ENCODE measurements at places on chromosomes 5 and 9.

DNA sequence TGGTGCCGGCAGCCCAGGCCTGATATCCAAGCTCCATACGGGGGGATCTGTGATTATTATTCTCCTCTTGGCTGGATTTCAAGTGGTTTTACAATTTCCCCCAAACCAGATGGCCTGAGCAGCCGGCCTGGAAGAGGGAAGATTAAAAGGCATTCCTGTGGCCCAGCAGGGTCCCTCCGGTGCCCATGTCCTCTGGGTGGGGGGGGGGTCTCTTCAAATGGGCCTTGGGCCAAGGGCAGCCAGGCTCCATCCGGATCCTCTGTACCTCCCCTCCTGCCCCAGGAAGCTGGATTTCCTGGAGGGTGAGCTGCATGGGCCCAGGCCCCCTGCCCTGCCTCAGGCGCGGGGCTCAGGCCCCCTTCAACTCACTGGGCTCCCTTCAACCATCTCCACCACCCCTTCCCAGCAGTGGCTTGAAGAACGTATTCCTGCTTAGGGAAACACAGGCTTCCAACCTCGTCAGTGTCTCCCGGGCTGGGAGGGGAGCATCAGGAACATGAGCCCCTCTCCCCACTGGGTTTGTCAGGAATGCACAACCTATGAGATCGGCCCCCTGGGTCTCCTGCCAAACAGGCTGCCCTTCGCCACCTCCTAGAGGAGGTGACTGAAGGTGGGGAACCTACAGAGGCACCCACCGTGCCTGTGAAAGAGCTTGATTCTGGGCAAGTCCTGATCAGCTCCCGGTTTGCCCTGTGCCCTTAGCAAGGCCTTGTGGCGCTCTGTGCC is 62.9 kb upstream of the ORM1 start:
- no peak for DNase-seq

DNA sequence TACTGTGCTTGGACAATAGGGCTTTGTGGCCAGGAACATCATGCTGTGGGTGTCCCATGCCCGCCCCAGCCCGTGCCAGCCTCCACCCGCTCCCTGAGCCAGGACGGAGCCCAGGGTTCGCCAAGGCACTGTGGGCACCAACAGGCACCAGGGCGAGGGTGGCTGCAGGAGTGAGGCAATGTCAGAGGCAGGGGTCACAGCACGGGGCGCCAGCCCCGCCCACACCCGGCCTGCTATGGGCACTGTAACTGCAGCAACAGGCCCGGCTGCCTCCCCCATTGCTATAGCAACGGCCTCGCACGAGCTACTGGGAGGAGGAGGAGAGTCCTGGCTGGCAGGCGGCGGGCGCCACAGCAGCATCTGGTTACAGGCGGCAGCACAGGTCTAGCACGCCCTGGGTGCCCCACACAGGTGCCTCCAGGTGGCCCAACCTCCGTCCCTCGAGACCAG is 2.5 kb downstream of the ABCA2 start:
- DNase-seq = no peak

GRCh38 chr5:145130996-145131395 is 704.1 kb downstream of the PRELID2 start:
- no peak for DNase-seq

GRCh38 chr9:79247021-79247420 is 324.7 kb upstream of the TLE4 start:
- DNase-seq = no peak

DNA sequence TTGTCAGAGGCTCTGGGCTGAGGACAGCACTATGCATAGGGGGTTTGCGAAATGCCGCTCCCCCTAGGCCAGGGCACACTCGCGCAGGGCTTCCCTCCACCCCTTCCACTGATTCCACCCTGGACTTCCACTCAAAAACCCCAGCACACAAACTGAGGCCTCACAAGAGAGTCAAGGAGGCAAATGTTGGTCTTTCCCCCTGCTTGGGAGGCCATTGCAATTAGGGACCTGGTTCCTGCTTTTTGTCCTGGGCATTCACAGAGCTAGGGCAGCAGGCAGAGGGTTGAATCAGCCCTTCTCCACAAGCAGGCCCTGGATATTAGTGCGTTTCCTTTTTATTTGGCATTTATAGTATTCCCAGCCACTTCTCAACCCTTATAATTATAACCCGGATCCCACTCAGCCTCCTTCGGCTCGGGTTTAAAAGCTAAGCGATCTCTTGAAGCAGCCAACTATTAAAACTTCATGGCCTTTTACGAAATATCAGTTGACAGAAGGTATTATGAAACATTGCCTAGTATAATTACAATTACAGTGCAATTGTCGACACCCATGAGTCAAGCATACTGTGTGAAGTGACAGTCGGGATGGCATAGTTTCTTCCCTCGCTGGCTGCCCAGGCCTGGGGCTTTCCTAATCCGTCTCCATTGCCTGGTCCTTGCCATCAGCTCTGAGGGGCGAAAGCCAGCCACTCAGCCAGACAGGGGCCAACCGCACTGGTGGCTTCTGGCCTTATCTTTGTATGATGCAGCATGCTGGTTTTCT is 285.5 kb upstream of the MAP3K1 start:
- no peak for DNase-seq

DNA sequence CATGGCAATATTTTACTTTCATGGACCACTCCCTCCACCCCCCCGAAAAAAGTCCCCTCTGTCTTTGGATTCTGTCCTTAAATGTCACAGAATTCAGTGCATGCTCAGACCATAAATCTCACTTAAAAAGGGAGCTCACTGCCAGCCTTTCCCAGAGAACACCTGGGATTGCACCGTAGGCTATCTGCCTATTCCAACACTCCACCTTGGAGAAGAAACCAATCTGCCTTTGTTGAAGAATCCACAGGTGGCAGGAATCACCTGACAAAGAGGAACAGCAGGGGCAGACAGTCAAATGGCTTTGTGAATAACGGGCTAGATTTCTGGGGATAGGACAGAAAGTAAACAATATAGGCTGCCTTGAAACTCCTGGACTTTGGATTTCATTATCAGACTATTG is 306.7 kb upstream of the BRINP1 start:
- no peak for DNase-seq

- DNase-seq = no peak
Measured at GRCh38 chr9:32345243-32345642, 39.2 kb upstream of the ACO1 start.

DNA sequence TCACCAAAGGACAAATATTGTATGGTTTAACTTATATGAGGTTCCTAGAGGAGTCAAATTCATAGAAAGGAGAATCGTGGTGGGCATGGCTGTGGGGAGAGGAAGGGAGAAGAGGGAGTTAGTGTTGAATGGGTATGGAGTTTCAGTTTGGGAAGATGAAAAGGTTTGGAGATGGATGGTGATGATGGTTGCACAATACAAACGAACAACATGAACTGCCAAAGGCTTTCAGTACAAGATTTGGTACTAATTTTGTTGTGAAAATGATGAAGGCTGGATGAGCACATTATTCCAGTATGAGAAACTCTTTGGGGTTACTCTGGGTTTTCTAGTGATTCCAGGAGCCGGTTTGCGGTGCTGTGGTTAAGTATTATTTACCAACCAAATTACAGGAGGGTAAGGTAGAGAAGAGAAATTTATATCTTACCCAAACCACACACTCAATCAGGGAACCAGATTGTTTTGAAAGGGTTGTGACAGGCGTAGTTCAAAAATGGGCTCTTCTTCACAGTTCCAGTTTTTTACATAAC is 112.0 kb upstream of the TBC1D2 start:
- no peak for DNase-seq

- no peak for DNase-seq
Measured at GRCh38 chr9:133666387-133666786, 30.2 kb downstream of the DBH start.
